Activated CD4-positive, CD25-positive, alpha-beta regulatory T cell (primary cell): ENCODE measurements at places on chromosomes 1 and 21.

DNA sequence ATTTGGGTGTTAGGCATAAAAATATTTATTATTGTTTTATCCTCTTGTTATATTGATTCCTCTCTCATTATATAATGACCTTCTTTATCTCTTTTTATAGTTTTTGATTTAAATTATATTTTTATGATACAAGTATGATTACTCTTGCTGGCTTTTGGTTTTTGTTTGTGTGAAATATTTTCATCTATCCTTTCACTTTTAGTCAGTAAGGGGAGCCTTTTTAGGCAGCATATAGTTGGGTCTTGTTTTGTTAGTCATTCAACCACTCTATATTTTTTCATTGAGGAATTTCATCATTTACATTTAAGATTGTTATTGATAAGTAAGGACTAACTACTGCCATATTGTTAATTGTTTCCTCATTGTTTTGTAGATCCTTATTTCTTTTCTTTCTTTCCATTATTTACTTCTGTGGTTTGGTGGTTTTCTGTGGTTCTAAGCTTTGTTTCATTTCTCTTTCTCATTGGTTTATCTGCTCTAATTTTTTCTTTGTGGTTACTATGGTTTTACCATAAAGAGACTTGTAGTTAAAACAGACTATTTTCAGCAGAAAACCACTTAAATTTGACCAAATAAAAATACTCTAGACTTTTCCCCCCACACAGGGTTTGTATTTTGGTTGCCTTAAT, 593.1 kb downstream of the NUF2 start:
- DNase-seq: no peak

- no peak for DNase-seq
Observed at GRCh38 chr1:29655145-29655544, 418.8 kb downstream of the PTPRU start.

DNA sequence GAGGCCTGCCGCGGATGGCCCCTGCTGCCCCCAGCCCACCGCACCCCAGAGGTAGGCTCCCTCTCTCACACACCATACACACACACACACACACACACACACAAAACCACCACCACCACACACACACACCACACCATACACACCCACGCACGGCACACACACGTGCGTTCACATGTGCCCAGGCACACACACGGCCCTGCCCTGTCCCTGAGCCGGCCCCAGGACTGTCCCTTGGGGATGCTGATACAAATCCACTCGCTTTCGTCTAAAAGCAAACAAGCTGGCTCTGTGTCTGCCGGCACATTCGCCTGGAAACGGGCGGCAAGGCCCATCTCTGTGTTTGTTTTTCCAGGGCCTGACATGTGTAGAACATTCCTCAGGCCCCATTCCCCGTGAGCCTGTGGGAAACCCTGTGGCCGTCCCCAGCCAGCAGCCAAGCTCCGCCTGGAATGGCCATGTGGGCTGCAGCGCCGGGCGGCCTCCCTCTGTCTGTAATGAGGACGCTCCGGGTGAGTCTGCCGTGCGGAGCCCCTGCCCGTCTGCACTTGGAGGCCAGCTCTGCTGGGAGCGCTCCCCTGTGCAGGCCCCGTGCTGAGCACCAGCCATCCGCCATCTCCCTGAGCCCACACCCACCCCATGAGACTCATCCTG, 67.4 kb downstream of the DMRTB1 start:
- no peak for DNase-seq

- DNase-seq: no peak
Observed at GRCh38 chr1:100077531-100077930, 55.2 kb downstream of the SASS6 start.

- DNase-seq: no peak
Observed at GRCh38 chr1:106978477-106979322, 77.8 kb upstream of the PRMT6 start.

DNA sequence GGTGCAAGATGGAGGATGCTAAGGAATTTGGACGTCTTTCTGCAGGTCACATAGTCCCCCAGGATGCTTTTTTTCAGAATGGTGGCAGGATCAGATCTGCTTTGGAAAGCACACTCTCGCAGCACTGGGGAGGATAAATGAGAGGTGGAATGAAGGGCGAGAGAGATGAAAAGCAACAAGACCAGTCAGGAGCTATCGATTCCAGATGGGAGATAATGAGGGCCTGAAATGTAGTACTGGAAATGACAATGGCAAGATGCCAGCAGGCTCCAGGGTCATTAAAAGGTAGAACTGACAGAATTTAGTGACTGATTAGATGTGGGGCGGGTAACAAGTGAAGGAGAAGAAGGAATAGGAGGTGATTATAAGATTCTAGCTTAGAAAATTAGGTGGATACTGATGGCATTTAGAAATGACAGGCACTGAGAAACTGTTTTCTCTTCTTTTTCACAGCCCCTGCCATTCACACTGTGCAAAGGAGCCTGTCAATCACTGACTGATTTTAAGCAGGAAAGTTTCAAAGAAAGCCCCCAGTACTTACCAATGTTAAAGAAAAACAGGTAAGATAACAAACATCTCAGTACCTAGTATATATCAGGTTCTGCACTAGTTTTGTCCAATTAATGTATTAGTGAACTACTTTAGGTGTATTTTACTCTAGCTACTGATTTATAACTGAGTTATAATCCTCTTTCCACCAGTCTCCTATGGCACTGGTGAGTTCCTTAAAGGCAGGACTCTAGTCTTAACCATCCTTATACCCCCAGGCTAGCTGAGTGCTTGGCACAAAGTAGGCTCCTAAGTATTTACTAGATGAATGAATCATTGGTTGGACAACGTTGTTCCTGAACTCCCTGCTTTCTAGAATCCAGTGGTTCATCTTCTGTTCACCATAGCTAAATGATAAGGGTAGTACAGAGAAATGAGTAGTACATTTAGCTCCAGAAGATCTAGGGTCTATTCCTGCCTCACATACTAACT, 9.2 kb downstream of the PIGM start:
- no peak for DNase-seq

- no peak for DNase-seq
Observed at GRCh38 chr1:115217150-115218033, 120.7 kb downstream of the NGF start.

DNA sequence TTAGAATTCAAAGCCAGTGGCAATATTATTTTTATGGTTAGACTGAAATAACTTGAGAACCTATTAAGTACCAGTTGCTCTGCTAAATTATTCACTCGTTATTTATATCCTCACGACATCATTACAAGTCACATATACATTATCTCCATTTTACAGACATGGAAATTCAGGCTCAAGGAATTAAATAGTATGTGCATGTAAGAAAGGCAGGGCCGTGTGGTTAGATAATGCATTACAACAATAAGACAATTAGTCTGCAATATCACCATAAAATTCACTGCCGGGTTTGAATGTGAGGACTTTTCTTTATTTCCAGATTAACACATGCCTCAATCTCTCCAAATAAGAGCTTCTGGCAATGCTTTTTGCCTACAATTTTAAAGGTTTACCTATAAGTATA, 523.4 kb downstream of the PTBP2 start:
- DNase-seq: no peak

- DNase-seq: no peak
Observed at GRCh38 chr1:99365545-99365944, 101.3 kb downstream of the PLPPR4 start.

DNA sequence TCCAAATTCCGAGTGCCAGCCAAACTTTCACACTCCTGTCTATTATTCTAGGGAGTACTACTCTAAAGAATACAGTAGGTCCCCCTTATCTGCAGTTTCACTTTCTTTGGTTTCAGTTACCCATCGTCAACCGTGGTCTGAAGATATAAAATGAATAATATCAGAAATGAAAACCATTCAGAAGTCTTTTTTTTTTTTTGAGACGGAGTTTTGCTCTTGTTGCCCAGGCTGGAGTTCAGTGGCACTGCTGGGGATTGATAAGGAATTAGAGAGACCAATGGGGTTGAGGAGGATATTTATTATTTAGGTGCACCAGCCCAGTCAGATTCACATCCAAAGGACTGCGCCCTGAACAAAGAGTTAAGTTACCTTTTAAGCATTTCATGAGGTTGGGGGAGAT, 52.9 kb upstream of the SRSF10 start:
- DNase-seq: no peak

DNA sequence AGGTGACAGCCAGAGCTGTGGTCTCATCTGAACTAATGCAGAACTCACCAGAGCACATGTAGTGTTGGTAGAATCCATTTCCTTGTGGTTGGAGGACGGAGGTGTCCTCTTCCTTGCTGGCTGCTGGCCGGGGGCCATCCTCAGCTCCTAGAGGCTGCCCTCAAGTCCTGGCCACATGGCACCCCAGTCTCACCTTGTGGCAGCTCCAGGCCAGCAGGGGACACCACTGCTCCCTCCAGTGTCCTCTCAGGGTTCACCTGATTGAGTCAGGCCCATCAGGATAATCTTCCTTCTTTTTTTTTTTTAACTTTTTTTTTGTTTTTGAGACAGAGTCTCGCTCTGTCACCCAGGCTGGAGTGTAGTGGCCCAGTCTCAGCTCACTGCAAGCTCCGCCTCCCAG, 2.9 kb downstream of the KCNE1 start:
- no peak for DNase-seq

DNA sequence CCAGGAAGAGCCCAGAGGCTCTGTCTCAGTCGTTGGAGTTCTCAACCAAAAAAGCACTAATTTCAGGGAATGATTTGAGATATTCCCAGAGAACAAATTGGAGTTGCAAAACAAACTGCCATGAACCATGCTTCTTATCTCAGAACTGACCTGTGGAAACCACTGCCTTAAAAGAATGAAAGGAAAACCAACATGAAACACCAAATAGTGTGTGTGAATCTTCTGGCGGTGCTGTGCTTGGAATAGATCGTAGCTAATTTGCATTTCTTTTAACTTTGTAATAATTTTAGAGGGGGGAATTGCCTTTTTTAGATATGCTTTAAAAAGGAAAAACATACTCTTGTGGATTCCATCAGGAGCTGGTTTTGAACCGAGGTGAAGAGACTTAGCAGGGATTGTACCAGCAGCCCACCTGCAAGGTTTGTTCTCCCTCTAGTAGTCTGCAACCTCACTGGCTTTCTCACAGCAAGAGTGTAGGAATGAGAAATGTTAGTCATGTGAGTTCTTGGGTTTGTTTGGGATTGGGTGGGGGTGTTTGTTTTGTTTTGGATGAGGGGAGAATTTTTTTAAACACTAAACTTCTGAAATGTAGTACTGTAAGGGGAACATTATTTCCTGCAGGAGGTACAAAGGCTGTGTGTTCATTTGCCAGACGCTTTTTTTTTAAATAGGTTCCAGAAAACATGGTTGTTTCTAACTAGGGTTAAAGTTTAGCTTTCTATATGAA, 45.7 kb upstream of the ANGPTL1 start:
- no peak for DNase-seq

DNA sequence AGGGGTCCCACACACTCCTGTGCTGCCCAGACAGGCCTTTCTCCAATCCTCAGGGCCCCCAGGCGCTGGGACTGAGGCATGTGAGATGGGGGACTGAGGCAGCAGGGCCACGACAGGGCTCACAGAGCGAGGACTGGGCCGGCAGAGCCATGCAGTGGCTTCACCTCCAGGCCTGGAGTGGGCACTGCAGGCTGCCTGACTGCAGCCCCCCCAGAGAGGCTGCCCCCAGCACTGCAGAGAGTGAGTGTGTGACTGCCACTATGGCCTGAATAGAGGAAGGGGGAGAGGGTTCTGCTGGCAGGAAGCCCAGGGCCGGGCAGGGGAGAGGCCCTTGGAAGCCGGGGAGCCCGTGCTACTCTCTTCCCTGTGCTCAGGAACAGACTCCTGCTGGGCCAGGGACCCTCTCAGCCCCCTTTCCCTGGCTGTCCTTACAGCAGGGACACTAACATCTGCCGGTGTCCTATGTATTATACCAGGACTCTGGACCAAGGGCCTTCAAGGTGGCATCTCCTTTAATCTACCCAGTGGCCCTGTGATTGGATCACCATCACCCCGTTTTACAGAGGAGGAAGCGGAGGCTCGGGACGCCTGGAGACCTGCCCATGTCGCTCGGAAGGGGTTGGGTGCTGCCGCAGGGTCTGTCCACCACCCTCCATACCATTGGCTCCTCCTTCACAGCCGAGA, 20.2 kb upstream of the PLEKHG5 start:
- no peak for DNase-seq

GRCh38 chr21:31682620-31683019, 23.1 kb downstream of the SOD1 start:
- DNase-seq: no peak

- no peak for DNase-seq
Observed at GRCh38 chr1:224565611-224566406, 50.3 kb upstream of the CNIH3 start.

GRCh38 chr1:185393815-185394214, 76.8 kb upstream of the IVNS1ABP start:
- no peak for DNase-seq

GRCh38 chr1:217322834-217323233, 308.1 kb downstream of the GPATCH2 start:
- no peak for DNase-seq

DNA sequence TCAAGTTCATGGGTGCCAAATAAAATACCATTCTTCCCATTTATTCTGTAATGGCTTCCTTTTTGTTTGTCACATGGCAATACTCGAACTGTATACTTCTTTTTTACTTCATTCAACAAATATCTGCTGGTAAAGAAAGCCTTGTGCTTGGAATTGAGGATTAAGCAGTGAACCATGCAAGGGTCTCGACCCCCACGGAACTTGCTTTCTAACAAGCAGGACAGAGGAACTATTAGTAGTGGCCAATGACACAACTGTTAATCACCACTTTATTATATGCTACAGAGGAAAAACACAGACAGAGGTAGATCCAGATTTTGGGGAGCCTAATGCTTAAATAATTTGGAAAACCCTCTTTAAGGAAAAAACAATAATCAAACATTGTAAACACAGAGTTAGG, 542.2 kb downstream of the DPYD start:
- no peak for DNase-seq

DNA sequence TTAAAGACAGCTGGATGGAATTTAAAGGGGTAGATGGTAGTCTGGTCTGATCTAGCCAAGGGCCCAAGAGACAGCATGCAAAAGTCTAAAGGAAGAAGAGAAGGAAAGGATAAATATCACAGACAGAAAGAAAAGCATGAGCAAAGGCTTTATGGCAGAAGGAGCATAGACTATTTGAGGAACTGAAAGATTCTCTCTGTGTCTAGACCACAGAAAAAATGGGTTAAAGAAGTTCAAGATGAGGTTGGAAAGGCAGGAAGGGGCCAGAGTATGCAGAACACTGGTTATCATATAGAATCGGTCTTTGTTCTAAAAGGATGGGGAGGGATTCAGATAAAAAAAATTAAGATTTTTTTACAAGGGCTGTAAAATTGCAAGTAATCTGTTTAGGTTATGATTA, 136.8 kb upstream of the SGIP1 start:
- no peak for DNase-seq

GRCh38 chr1:10751160-10751559, 45.3 kb downstream of the CASZ1 start:
- DNase-seq: no peak

DNA sequence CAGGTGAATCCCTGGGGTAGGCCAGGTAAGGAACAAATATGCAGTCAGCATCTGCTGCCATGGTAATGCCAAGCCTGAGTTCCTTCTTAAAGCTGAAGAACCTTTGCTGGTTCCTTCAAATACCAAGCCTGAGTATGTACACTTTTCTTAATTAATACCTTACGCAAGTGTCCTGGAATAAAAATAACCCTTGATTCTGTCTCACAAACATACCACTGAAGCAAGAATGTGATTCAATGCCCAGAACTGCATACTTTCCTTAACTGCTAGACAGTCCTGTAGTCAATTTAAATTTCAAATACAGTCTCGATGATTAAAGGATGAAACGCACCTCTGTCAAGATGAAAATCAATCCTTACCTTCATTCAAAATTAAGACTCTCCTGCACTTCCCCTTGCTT, 634.0 kb upstream of the CHRM3 start:
- no peak for DNase-seq

GRCh38 chr1:247919952-247920351, at the start of gene OR2T8:
TSS of gene OR2T8 (plus strand) at chr1:247920252. CDS start at chr1:247921018, 766 bp downstream.
- no peak for DNase-seq
